ENCODE measurements at places on chromosomes 13 and 19.

- DNase-seq = no peak
These were observed 19.6 kb downstream of the SUPT20H start for GRCh38 chr13:37039896-37040295.

DNA sequence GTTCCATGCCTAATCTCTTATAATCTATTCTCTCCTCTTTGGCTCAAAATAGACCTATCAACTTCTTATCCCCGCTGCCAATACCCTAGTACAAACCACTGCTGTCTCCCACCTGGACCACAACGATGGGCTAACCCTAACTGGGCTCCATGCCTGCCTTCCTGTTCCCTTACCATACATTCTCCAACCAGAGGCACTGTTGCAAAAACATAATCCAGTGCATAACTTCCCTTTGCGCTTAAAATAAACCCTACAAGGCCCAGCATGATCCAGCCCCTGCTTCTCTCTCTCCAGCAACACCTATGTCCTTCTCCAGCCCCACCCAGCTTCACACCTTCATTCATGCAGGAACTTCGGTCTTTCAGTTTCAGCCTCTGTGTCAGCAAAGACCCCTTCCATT lies 27.4 kb upstream of the CEBPA start:
- no peak for DNase-seq

DNA sequence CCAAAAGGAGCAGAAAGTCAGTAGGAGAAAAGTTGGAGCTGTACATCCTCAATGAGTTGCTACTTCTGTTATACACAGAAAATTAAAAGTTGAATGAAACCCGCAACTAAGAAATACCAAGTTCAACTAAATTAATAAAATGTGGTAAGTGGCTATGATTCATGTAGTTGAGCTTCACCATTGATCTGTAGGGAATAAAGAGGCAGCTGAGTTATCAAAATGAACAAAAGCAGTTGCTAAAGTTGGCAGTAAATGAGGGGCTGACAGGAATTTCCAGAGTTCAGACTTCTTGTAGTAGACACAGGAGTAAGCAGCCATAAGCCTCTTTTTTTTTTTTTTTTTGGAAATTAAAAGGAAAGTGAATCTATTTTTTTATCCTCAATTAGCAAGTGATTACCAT lies 234.6 kb downstream of the POSTN start:
- no peak for DNase-seq

DNA sequence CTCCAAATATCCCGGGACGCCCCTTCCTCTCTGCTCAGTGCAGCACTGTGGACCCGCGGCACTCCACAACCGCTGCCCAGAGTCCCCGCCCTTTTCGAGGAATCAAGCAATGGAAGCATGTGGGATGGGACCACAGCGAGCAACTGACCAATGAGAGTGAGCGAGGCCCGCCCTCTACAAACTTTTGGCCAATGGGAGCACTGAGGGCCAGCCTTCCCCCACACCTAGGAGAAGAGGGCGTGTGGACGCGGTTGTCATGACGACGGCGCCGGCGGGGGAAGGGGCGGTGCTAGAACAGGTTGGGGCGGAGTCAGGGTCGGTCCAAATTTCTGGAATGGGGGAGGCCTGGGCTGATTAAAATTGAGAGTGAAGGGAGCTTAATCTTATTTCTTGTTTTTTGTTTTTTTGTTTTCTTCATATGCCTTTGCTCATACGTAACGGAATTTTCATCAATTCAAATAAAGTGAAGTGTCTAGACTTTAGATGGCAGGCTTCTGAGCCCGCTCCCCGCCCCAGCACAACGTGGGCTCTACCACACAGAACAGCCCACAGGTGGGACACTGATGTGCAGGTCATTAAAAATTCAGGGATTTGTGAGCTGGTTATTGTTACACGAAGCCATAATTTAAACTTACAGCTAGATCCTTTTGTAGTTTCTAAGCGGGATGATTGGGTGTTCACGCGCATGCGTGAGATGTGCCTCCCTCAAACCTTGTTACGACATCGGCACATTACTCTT lies at the start of gene DNAAF3:
DNAAF3 (minus strand) TSS at position 84 of the 739 bp plus-strand sequence. CDS start 200 bp downstream, outside the sequence.
- DNase-seq = peak; percentile 91

- DNase-seq = no peak
These were observed 9.3 kb downstream of the SLC7A10 start for GRCh38 chr19:33216198-33216830.

DNA sequence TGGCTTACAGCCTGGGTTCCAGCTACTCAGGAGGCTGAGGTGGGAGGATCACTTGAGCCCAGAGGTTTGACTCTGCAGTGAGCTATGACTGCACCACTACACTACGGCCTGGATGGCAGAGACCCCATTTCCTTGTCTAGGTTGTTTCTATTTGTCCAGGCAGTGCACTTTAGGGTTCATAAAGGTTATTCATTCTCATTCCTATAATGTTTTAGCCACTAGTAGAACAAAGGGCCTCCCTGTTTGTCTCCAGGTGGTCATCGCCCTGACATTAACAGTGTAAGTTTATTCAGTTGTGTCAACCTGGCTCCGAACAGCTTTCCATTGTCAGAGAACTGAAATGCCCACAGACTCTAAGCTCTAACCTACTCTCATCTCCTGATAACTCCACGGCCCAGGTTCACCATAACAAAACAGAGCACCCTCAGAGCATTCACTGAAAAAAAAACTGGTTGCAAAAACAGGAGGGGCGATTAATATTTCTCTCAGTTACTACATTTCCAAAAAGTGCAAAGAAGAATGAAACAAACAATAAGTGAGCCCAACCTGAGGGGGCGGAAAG lies 37.1 kb downstream of the SMAD9 start:
- no peak for DNase-seq

GRCh38 chr13:104597546-104598180 lies 1531.4 kb upstream of the SLC10A2 start:
- no peak for DNase-seq

DNA sequence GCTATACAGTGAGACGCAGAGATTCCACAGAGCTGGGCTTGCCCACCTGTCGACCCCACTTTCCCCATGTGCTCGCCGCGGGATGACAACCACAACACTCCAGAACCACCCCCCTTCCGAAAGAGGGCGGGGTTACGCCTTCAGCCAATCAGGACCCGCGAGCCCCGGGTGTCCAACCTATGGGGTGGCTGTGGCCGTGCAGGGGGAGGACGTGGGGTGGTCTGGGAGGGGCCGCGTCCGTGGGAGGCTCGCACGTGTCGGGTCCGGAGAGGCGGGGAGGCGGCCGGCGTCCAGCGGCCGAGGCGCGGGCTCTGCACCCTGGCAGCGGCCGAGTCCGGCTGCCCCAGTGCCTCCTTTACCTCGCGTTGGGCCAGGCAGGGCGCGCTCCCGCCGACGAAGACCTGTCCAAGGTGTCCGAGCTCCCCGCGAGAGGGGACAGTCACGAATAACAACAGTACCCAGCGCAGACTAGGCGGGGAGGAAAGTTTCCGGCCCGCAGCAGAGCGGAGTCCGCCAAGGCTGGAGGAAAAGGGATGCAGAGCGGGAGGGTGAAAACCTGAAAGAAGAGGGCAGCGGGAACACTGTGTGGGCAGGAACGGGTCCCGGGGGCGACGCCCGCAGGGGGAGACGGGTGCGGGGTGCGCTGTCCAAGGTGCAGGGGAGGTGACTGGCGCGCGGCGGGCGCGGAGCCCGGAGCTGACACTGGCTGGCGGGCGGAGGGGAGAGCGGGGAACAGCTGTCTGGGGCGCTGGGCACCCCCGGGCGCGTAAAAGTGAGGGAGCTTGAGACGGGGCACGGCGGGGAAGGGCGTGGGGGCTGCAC lies 911 bp downstream of the ENOX1 start:
- DNase-seq = no peak

- DNase-seq = no peak
These were observed 300.3 kb downstream of the FOXO1 start for GRCh38 chr13:40366119-40366518.

DNA sequence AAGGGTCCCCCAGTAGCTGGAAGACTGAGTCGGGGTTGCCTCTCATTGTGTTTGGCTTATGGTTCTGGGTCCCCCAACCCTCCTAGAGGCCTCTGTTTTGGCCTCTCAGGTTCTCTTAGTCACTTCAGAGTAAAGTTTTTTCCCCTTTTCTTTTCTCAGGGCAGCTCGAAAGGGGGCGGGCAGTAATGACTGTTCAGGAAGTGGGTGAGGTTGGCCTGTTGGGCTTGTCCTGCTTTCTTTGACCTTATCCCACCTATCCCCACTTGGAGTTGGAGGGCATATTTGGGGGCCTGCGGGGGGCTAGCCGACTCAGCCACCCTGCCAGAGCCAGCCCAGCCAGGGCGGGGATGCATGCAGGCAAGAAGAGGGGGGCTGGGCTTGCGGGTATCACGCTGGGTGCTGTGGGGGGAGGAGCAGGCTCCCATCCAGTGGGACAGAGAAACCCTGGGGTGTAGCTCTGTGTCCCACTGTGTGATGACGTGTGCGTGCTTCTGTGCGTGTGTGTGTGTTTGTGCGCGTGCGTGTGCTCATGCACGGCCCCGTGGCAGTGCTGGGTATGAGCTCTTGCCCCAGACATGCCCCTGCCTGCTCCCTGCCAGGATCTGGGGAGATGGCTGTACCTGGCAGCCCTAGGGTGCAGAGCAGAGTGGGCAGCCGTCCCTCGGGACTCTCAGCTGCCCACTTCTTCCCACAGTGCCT lies 1.4 kb downstream of the CIC start:
- DNase-seq = no peak

- DNase-seq = no peak
These were observed 19.5 kb upstream of the SPRY2 start for GRCh38 chr13:80360453-80360800.

GRCh38 chr19:37983916-37984315 lies 76.9 kb downstream of the SIPA1L3 start:
- no peak for DNase-seq

DNA sequence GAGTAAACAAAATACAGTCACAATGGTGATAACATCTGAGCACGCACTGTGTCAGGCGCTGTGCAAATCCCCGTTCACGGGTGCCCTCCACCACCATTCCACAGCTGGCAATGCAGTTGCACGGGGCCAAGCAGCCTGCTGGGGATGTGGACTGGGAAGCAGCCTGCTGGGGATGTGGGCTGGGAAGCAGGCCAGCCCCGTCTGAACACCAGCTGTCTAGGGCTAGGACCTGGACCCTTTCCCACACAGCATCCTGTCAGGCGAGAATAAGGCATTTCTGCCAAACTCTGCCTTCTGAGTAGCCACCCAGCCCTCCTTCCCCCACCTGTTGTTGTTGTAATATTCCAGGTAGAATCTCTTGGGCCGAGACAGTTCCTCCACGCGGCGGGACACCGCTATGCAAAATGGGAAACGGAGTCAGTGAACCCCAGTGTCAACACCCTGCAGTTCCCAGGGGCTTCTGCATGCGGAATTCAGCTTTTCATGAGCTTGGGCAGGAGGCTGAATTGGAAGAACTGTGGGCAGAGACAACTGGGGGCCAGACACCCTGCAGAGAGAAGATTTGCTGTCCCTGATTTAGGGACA lies 27.8 kb upstream of the MIER2 start:
- peak; percentile 18 for DNase-seq

- no peak for DNase-seq
These were observed 25.3 kb upstream of the ZNF14 start for GRCh38 chr19:19758164-19758563.

Data from smooth muscle cell of the brain vasculature (primary cell).